PC-9 (cell line): ENCODE measurements at places on chromosomes 4 and X.

DNA sequence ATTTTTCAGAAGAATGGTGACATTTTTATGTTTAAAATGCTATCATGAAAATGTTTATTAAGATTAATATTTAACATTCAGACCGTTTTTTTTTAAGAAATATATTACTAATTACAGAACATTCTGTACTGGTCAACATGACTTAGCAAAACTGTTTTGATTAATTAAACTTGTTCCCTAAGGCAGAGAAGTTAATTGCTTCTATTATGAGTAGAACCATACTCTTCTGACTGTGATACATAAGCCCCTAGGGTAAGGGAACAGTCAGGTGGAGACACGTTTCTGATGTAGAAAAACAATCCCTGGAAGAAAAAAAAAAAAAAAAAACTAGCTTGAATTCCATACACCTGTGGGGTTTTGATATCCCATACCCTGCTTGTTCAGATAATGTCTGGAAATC is 97.4 kb downstream of the GPM6A start:
- DNase-seq = no peak

DNA sequence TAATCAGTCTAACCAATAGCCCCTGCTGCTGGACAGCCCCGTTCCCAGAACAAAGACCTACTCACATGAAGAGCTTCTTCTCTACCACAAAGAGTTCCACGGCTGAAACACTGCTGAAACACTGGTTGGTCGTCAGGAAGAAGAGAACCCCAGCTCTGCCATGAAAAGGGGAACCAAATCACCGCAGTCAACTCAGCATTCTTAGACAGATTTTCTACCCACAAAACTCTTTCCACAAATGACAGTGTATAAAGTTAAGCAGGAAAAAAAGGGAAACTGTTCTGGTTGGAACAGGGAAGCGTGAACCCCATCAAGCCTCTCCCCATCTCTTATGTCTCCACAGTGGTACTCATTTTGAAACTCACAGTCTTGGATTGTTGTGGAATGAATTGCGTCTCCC is 57.3 kb downstream of the ABCG2 start:
- DNase-seq = no peak

DNA sequence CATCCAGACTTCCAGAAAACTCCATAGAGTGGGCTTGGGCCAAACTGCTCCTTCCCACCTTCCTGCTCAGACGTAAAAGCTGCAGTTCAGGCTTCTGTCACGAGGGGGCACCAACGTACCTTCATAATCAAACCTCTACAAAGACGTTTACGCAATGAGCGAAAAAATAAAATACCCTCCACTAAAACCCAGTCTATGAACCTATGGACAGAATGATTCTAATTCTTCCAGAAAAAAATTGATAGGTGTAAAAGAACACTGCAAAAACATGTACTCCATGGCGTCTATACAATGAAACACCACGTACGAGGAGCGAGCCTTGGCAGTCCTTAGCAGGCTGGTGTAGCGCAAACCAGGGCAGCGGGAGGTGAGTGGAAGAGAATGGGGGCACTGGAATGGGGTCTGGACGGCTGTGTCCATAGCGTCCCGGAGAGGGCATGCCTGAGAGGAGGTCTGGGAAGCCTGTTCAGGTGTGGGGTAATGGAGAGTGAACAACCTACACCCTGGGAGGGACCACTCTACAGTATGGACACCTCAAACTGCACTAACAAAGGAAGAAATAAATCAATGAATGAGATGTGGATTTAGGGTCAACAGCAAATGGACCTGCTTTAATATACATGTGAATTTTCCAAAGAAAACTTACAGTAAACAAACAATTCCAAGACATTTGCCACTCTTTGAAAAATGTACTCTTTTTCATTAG is 14.4 kb upstream of the RAB40A start:
- DNase-seq = peak; percentile 64

GRCh38 chrX:136525738-136526606 is 6.0 kb upstream of the VGLL1 start:
- DNase-seq = peak; percentile 96

DNA sequence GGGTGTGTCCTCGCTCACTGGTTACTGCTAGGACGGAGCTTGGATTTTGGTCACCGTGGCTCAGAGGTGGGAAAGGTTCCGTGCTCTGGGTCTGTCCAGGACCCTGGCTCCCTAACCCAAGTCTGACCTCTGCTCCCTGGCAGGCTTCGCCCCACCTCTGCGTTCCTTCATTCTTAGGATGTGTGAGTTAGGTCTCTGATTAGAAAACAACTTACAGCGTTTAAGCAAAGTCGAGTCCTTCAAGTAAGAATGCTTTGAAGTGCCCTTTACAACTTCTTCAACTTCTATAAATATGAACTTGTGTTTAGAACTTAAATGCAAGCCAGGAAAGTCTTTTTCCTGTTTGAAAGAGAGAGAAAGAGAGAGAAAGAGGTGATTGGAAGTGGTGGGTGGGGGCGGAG is 891 bp downstream of the TLR2 start:
- no peak for DNase-seq

- no peak for DNase-seq
Observed at GRCh38 chr4:932713-933070, 432 bp downstream of the TMEM175 start.

DNA sequence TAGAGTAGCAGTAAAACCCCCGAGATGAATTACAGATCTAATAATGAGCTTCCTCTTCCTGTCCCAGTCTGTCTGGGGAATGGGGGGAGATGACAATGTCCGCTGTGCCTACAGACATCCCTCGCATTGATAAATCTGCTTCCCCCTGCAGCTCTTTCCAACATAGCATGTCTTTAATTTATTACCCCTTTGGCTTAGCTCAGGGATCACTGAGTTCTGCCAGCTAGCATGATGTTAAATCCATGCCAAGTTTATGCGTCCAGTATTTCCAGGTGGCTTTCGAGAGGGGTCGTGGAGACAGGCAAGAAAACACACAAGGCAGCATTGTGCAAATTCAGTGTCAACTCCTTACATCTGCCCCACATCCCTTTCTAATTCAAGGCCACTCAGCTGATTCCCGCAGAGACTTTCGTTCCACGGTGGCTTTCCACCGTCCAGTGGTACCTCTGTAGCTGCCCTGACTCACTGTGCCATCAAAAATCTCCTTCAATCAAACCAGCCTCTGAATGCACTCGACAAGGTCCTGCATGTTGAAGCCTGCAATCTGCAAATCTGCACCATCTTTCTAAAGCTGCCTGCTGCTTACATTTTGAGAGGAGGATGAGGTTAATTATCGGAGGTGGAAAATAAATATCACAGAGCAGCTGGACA is 75.1 kb downstream of the MXRA5 start:
- DNase-seq = no peak

DNA sequence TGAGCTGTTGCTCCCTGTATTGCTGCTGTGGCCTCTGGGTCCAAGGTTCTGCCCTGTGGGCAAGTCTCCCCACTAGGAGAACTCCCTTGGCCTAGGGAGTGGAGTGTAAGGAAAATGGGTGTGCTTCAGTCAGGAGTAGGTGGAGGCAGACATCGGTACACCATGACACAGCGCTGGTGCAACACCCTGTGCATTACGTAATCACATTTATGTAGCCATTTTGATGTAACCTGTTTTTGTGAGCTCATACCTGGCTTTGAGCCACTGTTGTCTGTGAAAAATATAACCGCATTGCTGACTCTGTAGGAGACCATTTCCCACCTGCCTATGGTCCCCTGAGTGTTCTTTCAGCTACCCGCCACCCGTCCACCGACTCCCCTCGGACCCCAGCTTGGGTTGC is 700.5 kb upstream of the AGA start:
- no peak for DNase-seq

GRCh38 chr4:733631-733980 is 28.0 kb downstream of the PCGF3 start:
- no peak for DNase-seq

DNA sequence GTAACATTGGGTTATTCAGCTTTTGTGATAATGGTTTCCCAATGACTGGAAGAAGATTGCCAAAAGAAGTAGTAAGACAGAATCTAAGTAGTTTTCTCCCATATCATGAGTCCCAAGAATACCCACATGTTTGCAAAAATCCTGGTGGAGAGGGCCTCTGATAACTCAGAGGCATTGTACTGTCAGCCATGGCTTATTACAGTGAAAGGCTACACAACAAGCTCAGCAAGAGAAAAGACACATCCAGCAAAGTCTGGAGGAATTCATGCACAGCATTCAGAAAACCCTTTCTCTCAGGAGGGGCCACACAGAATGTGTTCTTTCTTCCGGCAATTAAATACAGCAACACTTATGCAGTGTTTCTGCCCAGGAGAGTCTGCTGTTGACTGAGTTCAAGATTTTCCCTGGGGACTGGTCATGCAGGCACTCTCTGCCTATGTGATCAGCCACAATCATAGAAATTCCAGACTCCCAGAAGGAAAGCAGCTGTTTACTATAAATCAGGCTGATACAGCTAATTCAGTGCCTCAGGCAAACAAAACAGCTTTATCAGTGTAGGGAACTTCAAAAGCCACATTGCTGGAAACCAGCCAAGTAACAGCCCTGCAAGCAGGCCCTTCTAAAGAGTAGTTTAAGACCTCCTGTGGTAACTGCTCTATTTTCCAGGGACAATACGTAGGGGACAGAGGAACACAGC is 937.1 kb downstream of the CCSER1 start:
- no peak for DNase-seq

GRCh38 chr4:89305712-89306437 is 1.7 kb downstream of the GPRIN3 start:
- no peak for DNase-seq

- no peak for DNase-seq
Observed at GRCh38 chr4:1599491-1600210, 84.5 kb downstream of the FAM53A start.

- DNase-seq = no peak
Observed at GRCh38 chrX:13470685-13470977, 98.8 kb upstream of the EGFL6 start.

DNA sequence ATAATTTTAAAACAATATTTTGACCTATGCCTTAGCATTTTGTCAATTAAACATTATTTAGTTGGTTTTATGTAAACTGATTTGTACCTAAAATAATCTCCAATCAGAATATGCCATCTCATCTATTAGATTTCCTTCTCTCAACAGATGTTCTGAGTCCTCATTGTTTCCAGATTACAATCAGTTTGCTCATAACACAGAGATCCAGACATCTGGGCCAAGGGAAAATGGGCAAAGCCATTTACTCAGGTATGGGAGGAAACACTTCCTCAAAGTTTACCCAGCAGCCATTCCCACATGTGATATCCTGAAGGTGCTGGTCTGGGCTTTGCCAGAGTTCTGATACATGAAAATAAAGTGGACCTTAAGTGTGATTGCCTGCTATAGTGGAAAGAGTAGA is 217.9 kb upstream of the GPC4 start:
- DNase-seq = no peak

- peak; percentile 2 for DNase-seq
Observed at GRCh38 chr4:134326866-134327265, 125.3 kb upstream of the PABPC4L start.

- DNase-seq = no peak
Observed at GRCh38 chrX:1153940-1154339, 58.5 kb downstream of the CRLF2 start.

DNA sequence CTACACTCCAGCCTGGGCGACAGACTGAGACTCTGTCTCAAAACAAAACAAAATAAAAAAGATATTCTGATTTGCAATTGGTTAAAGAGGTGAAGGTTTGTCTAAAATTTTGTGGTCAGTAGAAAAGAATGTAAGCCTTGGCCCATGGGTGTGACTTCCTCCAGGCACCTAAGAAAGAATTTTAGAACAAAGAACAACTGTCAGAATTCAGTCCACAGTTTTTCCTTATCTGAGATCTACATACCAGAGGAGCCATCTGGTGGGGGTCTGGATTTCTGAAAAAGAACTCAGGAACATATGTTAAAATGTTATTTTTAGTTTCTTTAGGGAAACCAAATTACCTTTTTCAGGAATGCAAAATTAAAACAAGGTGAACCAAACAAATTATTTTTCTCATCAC is 434.1 kb downstream of the ANKRD50 start:
- peak; percentile 63 for DNase-seq
